ENCODE measurements at places on chromosomes 5 and 9.

DNA sequence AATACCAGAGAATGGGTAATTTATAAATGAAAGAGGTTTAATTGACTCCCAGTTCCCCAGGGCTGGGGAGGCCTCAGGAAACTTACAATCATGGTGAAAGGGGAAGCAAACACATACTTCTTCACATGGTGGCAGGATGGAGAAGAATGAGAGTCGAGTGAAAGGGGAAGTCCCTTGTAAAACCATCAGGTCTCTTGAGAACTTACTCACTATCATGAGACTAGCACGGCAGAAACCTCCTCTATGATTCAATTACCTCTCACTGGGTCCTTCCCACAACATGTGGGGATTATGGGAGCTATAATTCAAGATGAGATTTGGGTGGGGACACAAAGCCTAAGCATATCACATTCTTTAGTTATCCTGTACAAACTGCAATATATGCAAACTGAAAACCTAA is 609.4 kb downstream of the MTRR start:
- DNase-seq = no peak

DNA sequence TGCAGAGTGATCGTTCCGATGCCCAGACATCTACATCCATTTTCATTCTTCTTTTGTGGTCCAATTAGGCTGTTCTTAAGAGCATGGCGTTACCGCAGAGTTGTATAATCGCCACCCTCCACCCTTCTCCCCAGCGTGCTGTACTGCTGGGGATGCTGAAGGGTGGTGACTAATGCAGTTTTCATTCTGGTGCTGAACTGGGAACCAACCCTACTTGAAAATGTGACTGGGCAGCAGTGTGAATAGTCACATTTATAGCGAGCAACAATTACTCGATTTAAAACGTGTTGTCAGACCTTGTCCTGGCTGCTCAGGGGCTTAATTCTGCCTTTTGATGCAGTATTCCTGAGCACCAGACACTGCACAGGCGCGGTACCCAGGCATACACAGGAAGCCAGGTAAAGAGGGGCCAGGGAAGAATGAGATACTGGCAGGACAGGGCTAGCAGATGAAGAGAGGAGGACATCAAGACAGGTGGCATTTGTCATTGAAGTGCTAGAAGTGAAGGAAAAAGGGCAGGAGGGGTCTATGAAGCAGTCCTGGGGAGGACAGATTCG is 719 bp upstream of the ISCA1 start:
- no peak for DNase-seq

- no peak for DNase-seq
These were observed 367 bp downstream of the PCDHB4 start for GRCh38 chr5:141121985-141122384.

GRCh38 chr9:113630386-113631136 is 167.0 kb downstream of the RGS3 start:
- DNase-seq = no peak

DNA sequence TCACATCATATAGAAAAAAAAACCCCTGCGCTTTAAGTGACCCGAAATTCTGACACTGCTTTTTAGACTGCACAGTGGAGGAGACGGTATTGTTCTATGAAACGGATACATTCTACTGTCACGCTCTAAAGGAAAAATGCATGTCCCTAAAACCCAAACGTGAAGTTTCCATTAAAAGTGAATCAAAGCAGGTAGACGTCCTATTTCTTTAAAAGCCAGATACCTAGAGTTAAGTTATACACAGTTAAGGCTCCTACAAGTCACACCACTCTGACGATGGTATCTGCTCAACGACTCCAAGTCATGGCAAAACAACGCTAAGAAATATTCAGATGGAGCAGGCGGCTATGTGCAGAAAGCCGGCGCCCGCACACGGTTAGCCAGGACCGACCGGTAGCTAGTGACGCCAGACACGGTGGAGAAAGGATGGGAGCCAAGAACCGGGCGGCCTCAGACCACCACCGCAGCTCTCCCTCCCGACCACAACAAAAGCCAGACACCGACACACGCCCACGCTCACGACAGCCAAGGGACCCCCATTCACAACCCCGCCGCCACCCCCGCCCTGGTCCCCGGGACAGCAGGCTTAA is 734 bp downstream of the SKP1 start:
- DNase-seq = no peak
